Stimulated activated CD4-positive, alpha-beta T cell treated with anti-CD3 and anti-CD28 coated beads, Interleukin-15, amount 100 ng/mL, for 1 hour (primary cell): ENCODE measurements at places on chromosomes 7 and 10.
A peak's percentile ranks its signal among the peaks of the same experiment; 100 is the strongest.

GRCh38 chr10:61172182-61172926 is 228.4 kb upstream of the RHOBTB1 start:
- DNase-seq: no peak

GRCh38 chr7:25478925-25479324 is 250.6 kb upstream of the NPVF start:
- DNase-seq: no peak

DNA sequence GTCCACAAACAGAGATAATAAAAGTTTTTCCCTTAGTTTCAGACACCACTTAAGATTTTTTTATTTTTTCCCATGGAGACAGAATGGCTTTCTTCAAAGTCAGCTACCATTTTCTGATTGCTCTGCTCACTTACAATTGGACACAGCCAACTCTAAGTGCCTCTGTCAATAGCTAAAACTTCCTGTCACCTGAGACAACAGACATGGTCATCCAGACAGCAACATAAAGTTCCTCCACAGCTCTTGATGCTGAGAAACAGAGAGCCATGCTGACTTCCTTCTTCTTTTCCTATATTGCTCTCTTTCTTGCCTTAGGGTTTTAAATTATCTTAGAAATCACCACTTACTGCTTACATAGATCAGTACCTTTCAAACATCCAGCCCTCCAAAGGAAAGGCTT is 12.0 kb downstream of the ZNF800 start:
- DNase-seq: no peak

DNA sequence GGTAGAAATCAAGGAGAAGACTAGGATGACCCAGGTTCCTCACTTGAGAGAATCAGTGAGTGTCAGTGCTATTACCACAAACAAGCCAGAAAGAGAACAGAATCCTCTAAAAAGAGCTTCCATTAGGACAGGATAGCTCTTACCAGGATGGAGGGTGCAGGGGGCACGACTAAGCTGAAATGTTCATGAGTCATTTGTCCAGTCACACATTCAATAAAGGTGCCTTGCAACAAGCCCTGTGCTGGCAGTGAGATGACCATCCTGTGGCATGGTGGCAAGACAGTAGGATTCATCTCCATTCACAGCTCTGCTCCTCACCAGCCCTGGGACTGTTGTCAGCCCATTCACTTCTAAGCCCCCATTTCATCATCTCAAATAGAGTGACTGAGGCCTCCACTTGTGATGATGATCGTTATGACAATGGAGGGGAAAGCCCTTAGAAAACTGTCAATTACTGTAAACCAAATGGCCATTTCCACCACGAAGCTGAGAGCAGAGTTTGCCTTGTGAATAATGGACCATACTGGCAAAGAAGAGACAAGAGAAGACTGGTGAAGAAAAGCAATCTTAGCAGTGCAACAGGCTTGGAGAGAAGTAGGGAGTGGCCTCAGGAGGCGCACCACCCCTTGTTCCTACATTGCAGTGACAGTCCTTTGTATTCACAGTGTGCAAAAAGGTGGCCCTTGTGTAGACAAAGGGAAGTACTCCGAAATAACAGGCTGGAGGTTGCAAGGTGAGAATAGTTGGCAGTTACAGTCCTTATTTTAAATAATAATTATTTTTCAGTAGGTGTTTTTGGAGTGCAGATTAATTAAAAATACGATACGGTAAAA is 9.0 kb upstream of the WIPF3 start:
- no peak for DNase-seq

DNA sequence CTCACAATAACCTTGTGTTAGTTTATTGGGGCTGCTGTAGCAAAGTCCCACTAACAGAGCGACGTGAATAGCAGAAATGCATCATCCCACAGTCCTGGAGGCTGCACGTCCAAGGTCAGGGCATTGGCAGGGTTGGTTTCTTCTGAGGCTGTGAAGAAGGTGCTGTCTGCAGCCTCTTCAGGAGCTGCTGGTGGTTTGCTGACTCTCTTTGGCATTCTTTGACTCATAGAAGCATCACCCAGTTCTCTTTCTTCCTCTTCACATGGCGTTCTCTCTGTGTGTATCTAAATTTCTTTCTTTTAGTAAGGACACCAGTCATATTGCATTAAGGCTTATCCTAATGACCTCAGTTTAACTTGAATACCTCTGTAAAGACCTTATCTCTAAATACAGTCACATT is 428.4 kb upstream of the KLF6 start:
- no peak for DNase-seq

- no peak for DNase-seq
Measured at GRCh38 chr7:101739775-101740398, 77.5 kb upstream of the CUX1 start.

GRCh38 chr10:103355906-103356599 is 5.1 kb upstream of the PCGF6 start:
- no peak for DNase-seq

- DNase-seq: no peak
Measured at GRCh38 chr10:125765835-125766234, 9.8 kb downstream of the MMP21 start.

GRCh38 chr7:82173400-82174021 is 270.1 kb downstream of the CACNA2D1 start:
- no peak for DNase-seq

- no peak for DNase-seq
Measured at GRCh38 chr10:49111320-49111698, 4.0 kb downstream of the VSTM4 start.

DNA sequence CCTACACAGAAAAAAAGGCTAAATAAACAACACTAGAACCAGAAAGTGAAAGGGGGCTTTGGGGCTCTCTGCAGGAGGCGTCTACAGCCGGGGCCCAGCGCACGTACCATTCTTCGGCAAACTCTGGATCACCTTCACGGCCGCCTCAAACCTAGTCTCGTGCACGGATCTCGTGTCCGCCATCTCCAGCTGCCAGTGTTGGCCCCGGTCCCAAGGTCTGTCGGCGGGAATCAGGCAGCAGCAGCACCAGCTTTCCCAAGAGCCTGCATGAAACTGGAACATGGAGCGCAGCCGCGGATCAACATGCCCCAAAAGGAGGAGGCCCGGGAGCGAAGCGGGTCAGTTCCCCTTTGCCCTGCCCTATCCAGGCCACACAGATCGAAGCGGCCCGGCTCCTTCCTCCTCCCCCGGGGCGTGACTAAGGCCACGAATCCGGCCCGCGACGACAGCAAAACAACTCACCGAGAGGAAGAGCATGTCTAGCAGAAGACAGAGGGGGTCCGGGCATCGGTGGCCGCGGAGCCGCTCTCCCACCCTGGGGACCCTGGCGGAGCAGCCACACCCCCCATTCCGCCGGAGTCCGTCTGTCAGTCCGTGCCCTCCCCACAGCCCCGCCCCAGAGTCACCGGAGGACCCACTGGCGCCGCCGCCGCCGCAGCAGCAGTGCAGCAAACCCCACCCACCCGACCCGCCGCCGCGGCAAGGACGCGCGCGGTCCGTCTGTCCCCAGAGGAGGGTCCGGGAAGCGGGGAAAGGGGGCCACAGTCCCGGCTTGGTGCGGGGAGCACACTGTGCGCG is at the start of gene ACBD5:
Gene ACBD5 (minus strand): TSS at position 586 of the 798 bp plus-strand sequence. CDS start 109 bp downstream, at position 477.
- DNase-seq: peak; percentile 47

GRCh38 chr10:50919010-50919409 is 33.6 kb upstream of the A1CF start:
- DNase-seq: no peak

GRCh38 chr7:8973601-8974000 is 540.2 kb downstream of the NXPH1 start:
- no peak for DNase-seq

- no peak for DNase-seq
Measured at GRCh38 chr10:7102084-7102483, 308.8 kb downstream of the SFMBT2 start.

GRCh38 chr7:141431140-141431479 is 120.1 kb upstream of the AGK start:
- DNase-seq: no peak

- DNase-seq: no peak
Measured at GRCh38 chr10:62819141-62819920, 3.2 kb upstream of the EGR2 start.

GRCh38 chr10:103911021-103911459 is 6.9 kb downstream of the STN1 start:
- no peak for DNase-seq
